ENCODE measurements at places on chromosomes 3 and 15.

- no peak for DNase-seq
Observed at GRCh38 chr15:89576417-89576773, 1.1 kb downstream of the TICRR start.

DNA sequence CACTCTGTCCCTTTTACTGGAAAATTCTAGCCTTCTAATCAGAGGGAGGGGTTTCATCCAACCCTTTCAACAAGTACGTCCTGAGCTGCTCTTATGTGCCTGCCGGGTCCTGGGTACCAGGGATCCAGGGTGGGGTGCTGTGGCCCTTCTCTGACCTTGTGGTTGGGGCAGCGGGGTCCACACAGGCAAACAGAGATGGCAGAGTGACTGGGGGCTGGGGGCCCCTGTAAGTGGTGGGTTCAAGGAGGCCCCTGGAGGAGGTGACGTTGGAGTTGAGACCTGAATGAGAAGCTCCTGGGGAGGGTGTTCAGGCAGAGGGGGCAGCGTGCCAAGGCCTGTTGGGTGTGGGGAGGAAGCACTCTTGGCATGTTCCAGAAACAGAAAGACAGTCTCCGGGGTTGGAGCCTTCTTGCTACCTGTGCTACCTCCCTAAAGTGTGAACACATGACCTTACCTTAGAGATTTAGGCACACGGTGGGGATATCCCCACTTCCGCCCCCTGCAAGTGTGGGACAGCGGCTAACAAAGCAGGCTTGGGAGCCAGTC is 78.1 kb downstream of the FBLN2 start:
- DNase-seq: no peak

DNA sequence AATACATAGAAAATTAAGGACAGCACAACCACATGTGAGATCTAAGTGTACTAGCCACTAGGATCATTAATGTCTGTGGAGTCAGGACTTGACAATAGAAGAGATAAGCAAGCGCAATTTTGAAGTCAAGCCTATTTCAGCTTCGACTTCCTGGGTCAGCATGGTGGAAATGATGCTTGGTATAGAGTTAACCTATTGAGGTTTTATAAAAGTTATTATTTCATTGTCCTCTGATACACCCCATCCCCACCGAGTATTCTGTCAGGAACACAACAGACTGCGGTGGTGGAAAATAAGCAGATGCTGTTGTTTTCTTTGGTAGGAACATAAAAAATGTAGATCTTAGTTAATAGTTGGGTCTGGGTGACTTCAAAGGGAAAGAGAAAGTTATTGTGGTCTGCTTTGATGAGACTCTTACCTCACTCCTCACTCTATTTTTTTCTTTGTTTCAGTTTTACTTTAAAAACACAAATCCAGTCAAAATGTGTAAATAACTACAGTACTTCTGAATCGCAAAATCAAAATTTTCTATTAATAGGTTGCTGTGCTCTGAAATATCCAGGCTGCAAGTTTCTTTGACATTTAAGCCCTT is 82.1 kb downstream of the IL5RA start:
- no peak for DNase-seq

DNA sequence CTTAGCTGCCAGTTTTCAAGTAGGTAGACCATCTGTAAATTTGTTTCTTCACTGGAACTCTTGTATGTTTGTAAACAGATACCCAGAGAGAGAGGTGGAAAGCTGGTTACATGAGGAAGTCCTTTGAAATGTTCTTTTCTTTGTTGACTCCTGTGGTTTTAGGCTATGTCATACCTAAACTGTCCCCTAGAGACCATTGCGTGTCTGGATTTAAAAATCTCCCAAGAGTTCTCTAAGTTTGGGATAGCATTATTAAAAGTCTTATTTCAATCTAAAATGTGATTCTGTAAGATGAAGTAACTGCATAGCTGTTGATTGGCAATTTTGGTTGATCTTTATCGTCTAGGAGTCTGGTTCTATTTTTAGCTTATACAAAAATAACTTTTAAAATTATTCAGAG is 127.2 kb downstream of the GHSR start:
- DNase-seq: no peak

GRCh38 chr15:78272776-78273175 is 8.4 kb downstream of the DNAJA4 start:
- DNase-seq: no peak

- no peak for DNase-seq
Observed at GRCh38 chr3:165839296-165840076, 2.3 kb upstream of the BCHE start.

- no peak for DNase-seq
Observed at GRCh38 chr3:13223574-13224237, 150.5 kb upstream of the IQSEC1 start.

GRCh38 chr3:123706871-123707270 is 122.0 kb upstream of the HACD2 start:
- DNase-seq: no peak

GRCh38 chr3:42262525-42262924 is 3.5 kb downstream of the CCK start:
- no peak for DNase-seq

- no peak for DNase-seq
Observed at GRCh38 chr15:75693501-75694240, 19.0 kb downstream of the CSPG4 start.

DNA sequence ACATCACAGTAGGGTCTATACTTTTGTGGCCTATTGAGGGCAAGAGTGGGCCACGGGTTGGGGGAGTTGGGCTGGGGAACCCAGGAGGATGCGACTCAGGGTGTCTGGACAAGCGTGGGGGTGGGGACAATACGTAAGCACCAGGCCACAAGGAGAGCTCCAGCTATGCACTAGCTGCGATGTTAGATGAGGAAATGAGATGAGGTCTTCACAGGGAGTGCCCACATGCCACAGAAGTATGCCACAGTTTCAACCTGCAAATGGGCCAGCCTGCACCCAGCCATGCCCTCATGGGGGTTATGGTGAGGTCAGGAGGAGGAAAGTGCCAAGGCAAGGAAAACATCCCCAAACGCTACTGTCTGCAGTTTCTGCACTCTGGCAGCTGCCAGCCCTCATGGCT is 30.5 kb downstream of the CACNA2D2 start:
- DNase-seq: no peak

- no peak for DNase-seq
Observed at GRCh38 chr15:40776537-40777141, 6.9 kb downstream of the C15orf62 start.

DNA sequence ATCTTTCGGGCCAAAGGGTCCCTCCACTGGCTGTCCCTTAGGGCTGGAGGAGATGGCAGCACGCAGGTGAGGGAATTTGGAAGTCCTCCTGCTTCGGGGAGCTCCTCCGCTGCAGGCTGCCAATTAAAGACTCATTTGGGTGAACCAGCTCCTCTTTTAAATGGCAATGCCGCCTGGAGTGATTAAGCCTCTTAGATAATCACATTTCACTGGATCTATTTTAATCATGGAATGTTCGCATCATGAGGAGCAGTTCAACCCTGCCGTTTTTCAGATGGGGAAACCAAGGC is 117.9 kb downstream of the LIPC start:
- no peak for DNase-seq

GRCh38 chr3:165185707-165186327 is 10.4 kb downstream of the SLITRK3 start:
- peak; percentile 67 for DNase-seq

- DNase-seq: no peak
Observed at GRCh38 chr15:32953533-32953910, 235.7 kb downstream of the GREM1 start.

DNA sequence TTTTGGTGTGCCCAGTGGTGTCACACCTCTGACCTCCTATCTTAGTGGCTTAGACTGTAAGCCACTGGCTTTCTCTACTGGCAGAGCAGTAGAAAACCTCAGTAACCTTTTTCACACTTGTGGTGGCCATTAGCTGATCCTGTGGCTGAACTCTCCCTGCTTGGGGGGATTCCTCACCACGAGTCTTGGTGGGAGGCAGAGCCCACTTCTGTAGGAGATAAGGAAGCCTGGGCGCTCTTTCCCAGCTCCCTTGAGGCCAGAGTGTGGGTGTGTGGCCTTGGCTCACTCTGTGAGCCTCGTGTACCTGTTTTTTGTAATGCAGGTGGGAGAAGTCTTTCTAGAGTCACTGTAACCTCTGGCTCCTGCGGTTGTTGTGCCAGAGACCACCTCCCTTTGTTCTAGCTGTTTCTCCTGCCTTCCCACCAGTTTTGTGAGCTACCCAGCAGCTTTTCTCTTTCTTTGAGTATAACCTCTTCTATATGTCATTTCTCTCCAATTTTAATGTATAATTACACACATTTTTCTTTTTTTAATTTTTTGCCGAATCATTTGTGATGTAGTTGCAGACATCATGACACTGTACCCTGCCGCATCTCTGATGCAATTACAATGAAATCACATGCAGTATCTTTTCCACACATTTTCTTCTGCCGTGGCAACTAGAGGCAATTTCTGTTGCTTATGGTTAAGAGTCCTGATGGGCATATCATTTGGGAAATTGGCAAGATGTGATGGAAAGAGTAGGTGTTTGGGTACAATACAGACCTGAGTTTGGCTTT is 13.8 kb downstream of the XCR1 start:
- DNase-seq: no peak

DNA sequence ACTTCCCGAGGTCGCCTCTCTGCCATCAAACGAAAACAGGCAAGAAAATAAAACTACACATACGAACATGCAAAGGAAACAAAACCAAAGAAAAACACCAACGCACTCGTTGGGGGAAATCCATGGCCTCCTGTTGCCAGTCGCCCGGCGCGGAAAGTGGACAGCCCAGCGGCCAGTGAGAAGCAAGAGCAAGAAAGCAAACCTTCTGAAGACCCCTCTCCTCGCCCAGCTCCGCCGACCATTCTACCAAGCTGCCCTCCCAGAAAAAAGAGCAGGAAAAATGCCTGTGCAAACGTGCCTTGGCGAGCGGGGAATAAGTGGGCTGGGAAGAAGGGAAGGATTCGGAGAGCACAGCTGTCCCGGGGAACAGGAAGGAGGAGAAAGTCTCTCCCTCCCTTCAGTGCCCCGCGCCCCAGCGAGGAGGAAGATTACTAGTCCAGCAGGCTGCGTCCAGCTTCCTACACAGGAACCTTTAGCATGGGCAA is 802 bp upstream of the NECTIN3 start:
- peak; percentile 78 for DNase-seq

DNA sequence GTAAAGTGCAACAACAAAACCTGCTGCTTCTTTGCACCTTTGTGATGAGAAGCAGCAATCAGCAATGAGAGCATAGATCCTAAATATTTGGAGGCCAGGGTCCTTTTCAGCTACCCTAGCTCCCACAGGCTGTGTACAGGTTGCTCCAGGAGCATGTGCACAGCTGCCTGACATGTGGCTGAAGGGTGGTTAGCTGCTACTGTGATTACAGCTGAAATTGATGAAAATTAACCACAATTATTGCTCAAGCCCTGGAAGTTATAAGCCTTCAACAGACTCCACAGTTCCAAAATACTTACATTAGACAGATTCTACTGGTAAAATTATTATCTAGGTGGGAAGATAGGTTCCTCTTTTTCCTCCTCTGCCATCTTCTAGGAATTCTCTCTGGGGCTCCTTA is 28.5 kb downstream of the COMMD2 start:
- DNase-seq: no peak

GRCh38 chr3:78757731-78758130 is 1010.1 kb downstream of the ROBO1 start:
- no peak for DNase-seq

DNA sequence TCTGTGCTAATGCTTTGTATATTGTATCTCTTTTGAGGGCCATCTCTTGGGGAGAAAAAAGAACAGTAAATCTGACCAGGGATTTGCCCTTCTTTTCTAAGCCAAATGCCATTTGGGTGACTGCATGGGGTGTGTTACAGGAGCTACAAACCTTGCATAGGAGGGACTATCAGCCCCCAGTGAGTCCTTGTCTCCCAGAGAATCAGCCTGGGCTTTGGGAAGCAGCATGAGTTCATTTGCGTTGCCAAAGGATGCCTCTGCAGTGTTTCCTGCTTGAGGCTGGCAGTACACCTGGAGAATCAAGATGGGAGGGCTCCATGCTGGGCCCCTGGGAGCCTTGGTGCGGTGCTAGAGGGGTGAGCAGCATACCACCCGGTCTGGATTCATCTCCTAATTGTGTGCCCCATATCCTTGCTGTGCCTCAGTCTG is 49.6 kb upstream of the POLG start:
- no peak for DNase-seq

GRCh38 chr3:184924547-184924946 is 112.6 kb downstream of the VPS8 start:
- no peak for DNase-seq

GRCh38 chr15:73573572-73573971 is 59.6 kb downstream of the NPTN start:
- DNase-seq: no peak

DNA sequence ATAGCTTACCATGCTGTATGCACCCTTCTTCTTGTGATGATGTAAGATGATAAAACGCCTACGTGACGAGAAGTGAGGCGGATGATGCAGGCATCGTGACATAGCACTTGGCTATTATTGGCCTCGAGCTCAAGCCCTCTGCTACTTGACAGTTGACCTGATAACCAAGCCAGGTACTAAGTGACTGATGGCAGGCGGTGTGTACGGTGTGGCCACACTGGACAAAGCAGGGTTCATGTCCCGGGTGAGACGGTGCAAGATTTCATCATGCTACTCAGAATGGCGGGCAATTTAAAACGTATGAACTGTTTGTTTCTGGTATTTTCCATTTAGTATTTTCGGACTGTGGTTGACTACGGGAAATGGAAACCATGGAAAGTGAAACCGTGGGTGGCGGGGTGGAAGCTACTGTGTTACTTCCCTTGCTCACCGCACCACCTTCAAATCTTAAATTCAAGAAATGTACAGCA is 57.7 kb downstream of the SLC12A8 start:
- DNase-seq: no peak

DNA sequence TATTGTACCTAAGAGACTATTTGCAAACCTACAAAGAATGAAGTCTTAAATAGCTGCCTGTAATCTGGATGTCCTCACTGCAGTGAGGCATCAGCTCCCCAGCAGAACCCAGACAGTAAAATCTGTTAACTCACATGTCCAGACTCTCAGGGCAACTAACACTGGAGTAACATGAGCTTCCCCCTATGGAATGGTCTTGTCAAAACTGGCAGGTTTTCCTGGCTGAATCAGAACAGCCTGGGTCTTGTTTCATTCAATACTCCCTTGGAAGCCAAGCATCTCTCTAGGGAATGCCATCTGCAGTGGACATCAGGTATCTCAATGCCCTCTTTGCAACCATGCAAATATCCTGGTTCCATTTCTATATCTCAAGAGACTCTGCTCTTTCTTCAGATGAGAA is 24.4 kb downstream of the PTPN9 start:
- DNase-seq: no peak

DNA sequence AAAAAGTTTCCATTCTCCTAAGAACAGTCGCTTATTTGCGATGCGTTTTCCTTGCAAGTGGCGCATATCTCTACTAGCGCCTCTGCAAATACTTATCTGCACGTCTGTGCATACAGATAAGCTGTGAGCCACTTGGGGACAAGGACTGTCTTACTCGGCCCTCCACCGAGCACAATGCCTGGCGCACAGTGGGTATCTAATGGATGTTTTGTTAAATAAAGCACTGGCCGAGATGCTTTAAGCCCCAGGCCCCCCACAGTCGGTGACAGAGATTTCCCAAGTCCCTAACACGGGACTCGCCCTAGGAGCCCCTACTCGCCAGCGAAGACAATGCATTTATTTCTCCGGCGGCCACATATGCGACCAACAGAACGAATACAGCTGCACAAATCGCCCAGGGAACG is 503 bp downstream of the HLTF start:
- DNase-seq: peak; percentile 39

- no peak for DNase-seq
Observed at GRCh38 chr3:192170031-192170430, 557.3 kb downstream of the FGF12 start.

All from hippocampal formation (tissue), 2 donors.